ENCODE measurements at places on chromosomes 3 and 15.

GRCh38 chr3:136862617-136863322 lies 762 bp downstream of the NCK1 start:
- peak; percentile 44 for DNase-seq

DNA sequence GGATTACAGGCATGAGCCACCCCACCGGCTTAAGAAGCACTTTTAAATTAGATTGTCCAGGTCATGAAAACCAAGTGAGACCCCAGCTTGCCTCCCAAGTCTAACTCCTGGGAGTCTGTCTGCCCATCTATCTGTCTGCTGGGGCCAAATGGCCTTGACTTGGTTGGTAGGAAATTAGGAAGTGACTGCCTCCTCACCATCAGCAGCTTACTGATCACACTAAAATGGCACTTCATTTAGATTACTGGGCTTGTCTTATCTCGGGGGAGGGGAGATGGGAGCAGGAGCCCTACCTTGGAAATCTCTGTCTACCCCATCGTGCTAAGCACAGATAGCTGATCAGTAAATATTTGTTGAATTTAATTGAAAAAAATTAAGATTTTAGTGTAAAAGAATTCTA lies 5.6 kb upstream of the LRRC2 start:
- DNase-seq: no peak

DNA sequence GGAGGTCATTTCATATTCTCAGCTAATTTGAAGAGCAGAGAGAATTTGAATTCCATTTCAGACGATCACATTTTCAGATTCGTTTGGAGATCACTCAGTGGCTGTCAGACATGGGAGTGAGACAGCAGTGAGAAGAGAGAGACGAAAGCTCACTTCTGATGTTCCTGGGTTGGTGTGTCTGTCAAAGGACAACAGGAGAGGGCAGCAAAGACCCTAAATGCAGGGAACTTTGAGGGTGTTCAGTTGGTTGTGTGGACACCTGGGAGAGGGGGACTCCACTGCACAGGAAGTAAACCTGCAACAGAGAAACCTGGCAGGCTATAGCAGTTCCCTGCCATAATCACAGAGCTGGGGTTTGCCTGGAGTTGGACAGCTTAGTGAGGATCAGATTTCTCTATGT lies 675.1 kb downstream of the SQOR start:
- no peak for DNase-seq

- no peak for DNase-seq
Observed at GRCh38 chr15:62079594-62079993, 12.8 kb downstream of the C2CD4A start.

- no peak for DNase-seq
Observed at GRCh38 chr3:141769221-141769894, 6.2 kb downstream of the GRK7 start.

DNA sequence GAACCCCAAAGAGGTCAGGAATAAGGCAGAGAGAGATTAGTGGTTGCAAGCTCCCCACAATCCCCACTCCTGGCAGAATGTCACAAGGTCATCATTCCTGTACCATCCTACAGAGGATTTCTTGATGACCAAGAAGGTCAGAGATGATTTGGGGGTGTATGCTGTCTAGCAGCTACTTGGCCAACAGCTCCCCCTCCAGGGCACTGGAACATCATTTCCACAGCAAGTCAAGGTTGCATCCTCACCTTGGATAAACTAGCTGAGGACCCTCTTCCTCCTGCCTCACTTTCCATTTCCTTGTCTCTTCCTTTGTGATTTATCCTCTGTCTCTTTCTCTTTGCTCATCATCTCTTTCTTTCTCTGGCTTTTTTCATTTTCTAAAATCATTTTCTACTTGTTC lies 106.3 kb downstream of the PROS1 start:
- no peak for DNase-seq

DNA sequence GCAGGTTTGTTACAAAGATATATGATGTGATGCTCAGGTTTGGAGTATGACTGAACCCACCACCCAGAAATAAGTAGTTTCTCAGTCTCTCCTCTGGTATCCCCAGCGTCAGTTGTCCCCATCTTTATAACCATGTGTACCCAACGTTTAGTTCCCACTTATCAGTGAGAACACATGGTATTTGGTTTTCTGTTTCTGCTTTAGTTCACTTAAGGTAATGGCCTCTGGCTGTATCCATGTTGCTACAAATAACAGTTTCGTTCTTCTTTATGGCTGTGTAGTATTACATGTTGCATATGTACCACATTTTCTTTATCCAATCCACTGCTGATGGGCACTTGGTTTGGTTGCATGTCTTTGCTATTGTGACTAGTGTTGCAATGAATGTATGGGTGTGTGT lies 132.3 kb downstream of the LMLN start:
- DNase-seq: no peak

DNA sequence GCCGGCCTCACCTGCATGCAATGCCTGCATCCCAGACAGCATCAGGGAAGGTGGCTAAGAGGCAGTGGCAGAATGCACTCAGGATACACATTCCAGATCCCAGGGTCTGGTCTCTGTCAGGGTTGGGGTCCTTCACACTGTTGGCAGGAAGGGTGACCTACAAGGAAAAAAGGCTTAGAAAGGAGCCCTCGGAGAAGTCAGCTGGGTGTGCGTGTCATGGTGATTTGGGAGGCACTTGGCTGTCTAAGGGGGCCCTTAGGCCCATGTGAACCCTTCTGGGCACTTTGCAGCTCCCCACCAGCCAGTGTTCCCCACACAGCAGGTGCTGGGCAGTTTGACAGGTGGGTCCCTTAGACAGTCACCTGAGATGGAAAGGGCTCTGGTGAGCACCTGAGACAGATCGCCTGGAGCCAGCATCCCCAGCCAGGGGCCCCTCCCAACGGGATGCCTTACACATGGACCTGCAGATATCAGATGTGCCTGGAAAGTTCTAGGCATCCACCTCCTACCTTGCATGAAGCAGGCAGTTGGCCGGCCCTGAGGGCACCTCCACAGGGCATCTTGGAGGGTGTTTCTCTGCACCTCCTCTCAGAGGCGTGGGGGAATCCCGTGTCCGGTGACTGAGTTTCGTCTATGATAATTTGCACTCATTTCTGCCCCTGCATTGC lies 131.6 kb downstream of the LRRK1 start:
- no peak for DNase-seq

DNA sequence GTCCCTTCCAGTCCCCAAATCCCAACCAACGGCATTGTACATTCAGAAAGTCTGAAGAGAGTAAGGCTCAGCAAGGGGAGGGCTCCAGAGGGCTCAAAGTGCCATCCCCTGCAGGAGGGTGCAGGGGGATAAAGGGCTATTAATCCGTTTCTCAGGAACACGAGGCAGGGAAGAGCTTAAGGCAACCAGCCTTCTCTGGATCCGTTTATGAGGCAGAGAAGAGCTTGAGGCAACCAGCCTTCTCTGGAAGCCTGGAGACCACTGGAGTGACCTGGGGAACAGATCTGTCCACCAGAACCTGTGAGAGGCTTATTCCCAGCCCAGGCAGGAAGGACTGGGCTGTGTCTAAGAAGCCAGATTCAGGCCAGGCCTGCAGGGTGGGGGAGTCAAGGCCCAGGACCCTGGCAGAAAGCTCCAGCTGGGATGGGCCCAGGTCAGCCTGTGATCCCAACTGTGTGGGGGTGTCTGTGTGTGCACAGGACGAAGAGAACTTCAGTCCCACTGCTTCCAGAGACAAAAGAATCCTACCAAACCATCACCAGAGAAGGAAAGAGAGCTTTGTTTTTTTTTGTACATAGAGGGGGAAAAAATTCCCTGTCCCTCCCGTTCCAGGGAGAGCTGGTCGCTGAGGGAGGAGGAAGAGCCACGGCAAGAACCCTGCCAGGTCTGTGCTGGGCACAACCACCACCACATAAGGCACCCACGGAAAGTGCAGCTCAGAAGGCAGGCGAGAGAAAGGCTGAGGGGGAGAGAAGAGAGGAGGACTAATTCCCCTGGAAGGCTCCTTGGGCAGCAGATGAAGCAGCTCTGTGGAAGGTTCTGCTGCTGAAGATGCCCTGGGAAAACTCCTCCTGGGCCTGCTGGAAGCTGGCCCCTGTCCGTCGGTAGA lies 1.6 kb upstream of the ULK3 start:
- DNase-seq: no peak

Measured in stimulated activated naive CD4-positive, alpha-beta T cell treated with Interleukin-2 at 50 U/mL for 16 hours (primary cell).